ENCODE measurements at places on chromosomes 5 and 9.

DNA sequence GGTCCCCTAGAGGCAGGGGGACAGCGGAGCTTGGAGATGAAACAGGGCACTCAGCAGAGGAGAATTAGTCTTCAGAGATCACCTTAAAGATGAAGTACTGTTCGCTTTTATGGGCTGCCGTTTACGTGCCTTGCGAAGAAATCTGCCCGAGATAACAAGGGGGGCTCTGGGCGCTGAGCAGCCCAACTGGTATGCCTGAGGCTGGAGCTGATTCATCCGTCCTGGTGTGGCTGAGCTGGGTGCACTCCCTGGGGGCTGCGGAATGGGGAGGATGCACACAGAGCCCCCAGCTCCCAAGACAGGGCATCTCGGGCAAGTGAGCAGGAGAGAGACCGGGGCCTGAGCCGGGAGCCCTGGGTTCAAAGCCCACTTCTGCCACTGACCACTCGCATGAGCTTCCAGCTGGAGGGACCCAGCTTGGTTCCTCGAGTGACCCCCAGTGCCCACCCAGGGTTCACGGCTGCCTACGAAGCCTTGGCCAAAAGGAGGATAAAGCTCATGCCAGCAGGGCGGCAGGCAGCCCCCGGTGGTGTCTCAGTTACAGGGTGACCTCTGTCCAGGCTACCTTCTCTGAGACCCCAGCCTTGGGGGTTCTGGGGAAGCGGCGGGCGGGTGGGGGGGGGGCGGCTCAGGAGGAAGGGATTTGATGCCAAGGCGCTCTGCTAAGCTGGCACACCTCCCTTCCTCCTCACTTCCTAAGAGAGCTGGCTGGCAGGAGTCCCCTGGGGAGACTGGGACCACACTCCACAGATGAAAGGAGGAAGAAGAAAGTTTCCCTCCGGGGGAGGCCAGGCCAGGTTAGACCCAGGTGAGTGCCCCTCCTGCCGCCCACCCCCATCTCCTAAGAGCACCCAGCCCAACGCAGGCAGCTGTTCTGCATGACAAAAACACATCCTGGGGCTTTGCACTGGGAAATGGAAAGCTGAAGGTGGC is 5.7 kb downstream of the FIBCD1 start:
- no peak for DNase-seq

DNA sequence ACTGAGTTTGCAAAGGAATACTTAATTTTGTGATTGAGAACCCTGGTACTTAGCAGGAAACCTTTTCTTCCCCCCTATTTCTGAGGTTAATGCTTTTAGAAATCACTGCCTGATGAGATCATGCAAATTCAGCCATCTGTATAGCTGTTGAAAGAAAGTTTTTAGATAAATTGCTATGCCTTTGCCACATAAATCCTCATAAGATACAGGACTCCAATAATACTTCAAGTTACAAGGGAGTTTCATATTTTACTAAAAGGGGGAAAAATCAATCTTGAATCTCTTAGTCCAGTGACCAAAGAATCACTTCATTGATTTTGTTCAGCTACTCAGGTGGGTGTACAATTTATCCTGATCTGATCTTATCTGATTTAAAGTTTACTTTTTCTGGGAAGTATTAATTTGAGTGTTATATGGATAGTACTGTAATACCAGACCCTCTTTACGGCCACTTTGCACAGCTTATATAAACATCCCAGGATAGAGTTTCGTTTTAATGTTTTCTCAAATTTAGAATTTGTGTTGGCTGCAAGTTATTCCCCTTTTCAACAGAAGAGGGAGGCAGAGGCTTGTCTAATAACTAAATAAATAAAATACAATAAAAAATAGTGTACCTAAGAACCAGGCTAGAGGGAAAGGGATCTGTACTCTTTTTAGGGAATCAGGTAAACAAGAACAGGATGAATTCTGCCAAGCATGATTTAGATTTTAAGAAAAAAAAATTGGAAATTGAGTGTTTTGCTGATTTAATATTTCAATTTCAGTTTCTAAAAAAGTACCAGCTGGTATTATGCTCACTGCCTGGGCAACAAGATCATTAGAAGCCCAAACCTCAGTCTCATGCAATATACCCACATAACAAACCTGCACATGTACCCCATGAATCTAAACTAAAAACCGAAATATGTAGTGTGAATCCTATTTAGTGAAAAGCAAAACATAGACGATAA is 69.1 kb downstream of the PSAT1 start:
- no peak for DNase-seq

GRCh38 chr5:98050583-98050982 is 722.9 kb upstream of the RGMB start:
- DNase-seq = no peak

DNA sequence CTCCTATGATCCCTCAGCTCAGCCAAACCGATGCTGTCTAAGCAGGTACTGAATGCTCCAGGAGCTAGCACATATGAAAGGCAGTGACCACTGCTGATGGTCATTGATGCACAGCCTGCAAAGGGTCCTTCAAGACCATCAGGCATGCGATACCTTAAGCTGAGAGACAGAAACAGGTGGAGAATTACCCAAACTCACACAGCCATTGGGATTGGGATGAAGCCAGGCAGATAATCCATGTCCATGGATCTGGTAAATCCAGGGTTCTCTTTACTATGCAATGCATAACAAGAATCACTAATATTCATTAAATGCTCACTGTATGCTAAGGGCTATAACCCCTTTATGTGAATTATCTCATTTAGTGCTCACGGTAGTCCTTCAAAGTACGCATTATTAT is 36.2 kb downstream of the RAPGEF1 start:
- no peak for DNase-seq

DNA sequence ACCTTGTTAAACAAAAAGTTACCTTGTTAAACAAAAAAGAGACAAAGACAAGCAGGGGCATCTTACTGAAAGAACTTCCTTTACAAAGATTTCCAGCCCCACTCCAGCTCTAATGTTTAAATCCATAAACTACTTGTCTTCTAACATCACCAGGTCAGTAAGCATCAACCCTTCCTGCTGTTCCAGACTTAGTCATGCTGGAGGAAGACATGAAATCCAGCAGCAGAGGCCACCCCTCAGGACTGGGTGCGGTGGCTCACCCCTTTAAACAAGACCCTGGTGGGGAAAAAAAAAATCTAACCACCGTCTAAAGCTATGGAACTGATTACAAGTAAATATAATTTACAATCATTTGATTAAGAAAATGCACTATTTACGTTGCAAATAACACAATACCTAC is 9.1 kb downstream of the PDCL start:
- DNase-seq = no peak

DNA sequence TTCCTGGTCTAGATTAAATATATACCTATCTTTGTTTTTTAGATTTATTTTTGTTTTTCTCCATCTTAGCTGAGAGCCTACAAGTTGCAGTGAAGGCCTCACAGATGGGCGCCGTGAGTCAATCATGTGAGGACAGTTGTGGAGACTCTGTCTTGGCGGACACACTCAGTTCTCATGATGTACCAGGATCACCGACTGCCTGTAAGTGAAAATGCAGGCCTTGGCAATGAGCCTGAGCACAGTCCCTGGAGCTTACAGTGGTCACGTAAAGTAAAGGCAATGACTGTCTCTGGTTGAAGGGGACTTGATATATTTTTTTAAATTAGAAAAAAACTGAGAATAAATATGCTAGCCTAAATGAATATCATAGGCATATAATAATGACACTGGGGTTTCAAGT is 271.9 kb downstream of the ARHGEF28 start:
- no peak for DNase-seq

- peak; percentile 42 for DNase-seq
These were observed 188.2 kb downstream of the CRB2 start for GRCh38 chr9:123544007-123544827.
